ENCODE measurements at places on chromosomes 2 and 18. TPM values are rescaled to one million over a fixed set of nuclear protein-coding genes. Genes with fewer than 3 reads are reported as not detected.

EHD3 gene
- 0.95 TPM for total RNA-seq

KLHL41 gene
- 0.09 TPM for total RNA-seq

CDH7 gene
- total RNA-seq, result not detected

PTPRM gene
- total RNA-seq, result 21.3 TPM

STPG4 gene
- not detected for total RNA-seq

LIMS4 gene
- total RNA-seq, result 1.1 TPM

MEP1B gene
- not detected for total RNA-seq

TSPYL6 gene
- not detected for total RNA-seq

GNLY gene
- 143 TPM for total RNA-seq

UNC50 gene
- total RNA-seq, result 35.2 TPM

LYPD6 gene
- total RNA-seq, result not detected

CELF4 gene
- not detected for total RNA-seq

RRM2 gene
- total RNA-seq, result 222 TPM

LYG2 gene
- not detected for total RNA-seq

CYRIA gene
- total RNA-seq, result 1.1 TPM

SERPINB2 gene
- not detected for total RNA-seq

THSD7B gene
- total RNA-seq, result 0.49 TPM

GLI2 gene
- not detected for total RNA-seq

MARCO gene
- total RNA-seq, result not detected

AQP12A gene
- not detected for total RNA-seq

LRRTM1 gene
- not detected for total RNA-seq

FARSB gene
- 46.3 TPM for total RNA-seq

GREB1 gene
- 2.4 TPM for total RNA-seq

CHST9 gene
- total RNA-seq, result not detected

CTLA4 gene
- total RNA-seq, result 132 TPM

CABYR gene
- total RNA-seq, result 2.1 TPM

SLC8A1 gene
- 0.58 TPM for total RNA-seq

EDAR gene
- 1.4 TPM for total RNA-seq

STK17B gene
- 280 TPM for total RNA-seq

TWSG1 gene
- 10.3 TPM for total RNA-seq

GRB14 gene
- total RNA-seq, result not detected

ZBTB14 gene
- total RNA-seq, result 29.4 TPM

MERTK gene
- 2.0 TPM for total RNA-seq

ABCB11 gene
- total RNA-seq, result not detected

ATF2 gene
- 67.0 TPM for total RNA-seq

UGT1A10 gene
- total RNA-seq, result not detected

DHRS9 gene
- 4.6 TPM for total RNA-seq

IL18RAP gene
- total RNA-seq, result 7.6 TPM

CAPN10 gene
- total RNA-seq, result 36.9 TPM

ZBTB7C gene
- total RNA-seq, result 0.05 TPM

SERPINB4 gene
- total RNA-seq, result not detected

MCEE gene
- 20.8 TPM for total RNA-seq

SLC14A1 gene
- total RNA-seq, result 6.0 TPM

SKOR2 gene
- 0.30 TPM for total RNA-seq

ODC1 gene
- 72.0 TPM for total RNA-seq

IHH gene
- 0.14 TPM for total RNA-seq

KYNU gene
- total RNA-seq, result 0.35 TPM

ANKRD23 gene
- total RNA-seq, result 5.7 TPM

CRACDL gene
- total RNA-seq, result 0.79 TPM

CDH19 gene
- total RNA-seq, result not detected

FANCL gene
- total RNA-seq, result 8.9 TPM

CPO gene
- total RNA-seq, result 0.21 TPM

COL4A3 gene
- 0.39 TPM for total RNA-seq
